ENCODE measurements at places on chromosomes 11 and 22. TPM values are rescaled to one million over a fixed set of nuclear protein-coding genes. Genes with fewer than 3 reads are reported as not detected.
A peak's percentile ranks its signal among the peaks of the same experiment; 100 is the strongest.

DNA sequence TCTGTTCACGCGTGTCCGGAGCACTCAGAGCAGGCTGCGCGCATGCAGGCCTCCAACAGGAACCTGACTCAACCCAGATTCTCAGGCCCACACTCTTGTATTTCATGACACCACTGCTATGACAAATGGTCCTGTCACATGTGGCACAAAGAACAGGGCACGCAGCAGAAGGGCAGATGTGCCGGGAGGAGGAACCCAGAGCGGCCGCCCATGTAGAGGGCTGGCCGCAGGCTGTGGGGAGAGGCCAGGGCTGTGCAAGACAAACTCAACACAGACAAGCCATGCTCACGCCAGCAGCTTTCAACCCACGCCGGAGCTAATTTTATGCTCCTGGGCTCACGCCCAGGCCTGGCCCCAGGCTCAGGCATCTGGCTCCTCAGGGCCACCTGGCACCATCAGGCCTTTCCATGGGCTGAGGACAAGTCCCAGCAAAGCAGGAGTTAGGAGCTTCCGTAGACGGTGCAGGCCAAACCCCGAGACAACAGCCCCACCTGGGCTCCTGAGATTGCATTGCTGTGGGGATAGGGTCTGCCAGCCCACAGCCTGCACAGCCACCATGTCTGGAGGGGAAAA lies 40.0 kb downstream of the DUSP8 start:
- peak; percentile 89 for DNase-seq

- DNase-seq, result no peak
Observed at GRCh38 chr11:93895106-93895862, 44.9 kb upstream of the VSTM5 start.

DNA sequence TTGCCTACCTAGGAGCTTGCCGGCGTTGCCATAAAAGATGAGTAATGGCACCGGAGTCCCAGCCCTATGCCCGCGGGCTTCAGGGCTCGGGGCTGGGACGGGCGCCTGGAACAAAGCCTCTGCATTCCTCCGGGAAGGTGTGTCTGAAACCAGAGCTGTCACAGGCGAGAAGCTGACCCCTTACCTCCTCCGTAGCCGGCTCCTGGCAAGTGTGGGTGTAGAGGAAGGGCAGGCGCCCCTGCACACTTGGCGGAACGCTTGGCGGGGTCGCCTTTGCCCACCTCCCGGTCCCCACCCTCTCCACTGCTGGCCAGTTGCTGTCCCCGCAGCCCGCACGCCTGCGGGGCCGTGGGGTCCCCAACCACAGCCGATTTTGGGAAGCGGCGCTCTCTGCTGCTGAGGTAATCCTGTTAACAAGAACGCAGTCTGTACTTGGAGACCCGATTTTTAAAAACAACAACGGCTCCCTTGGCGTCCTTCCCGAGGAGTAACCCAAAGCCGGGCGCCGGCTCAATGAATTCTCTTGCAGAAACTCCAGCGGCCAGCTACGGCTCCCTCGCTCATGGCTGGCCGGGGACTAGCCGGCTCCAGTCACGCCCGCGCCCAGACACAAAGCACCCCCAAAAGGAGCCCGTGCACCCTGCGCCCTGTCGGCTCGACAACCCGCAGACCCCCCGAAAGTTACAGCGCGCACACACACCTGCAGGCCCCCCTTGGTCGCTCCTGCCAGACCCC lies 89.2 kb downstream of the PLEKHA7 start:
- DNase-seq, result no peak

Gene ADAMTS8
- total RNA-seq, result 3.9 TPM
